PC-9 (cell line): ENCODE measurements at places on chromosomes 11 and 22. TPM values are rescaled to one million over a fixed set of nuclear protein-coding genes. Genes with fewer than 3 reads are reported as not detected.
A peak's percentile ranks its signal among the peaks of the same experiment; 100 is the strongest.

GRCh38 chr11:57202281-57202680 lies 20.5 kb downstream of the LRRC55 start:
- no peak for DNase-seq

Gene TMEM218
- total RNA-seq, result 16.4 and 20.5 TPM in 2 replicates

GRCh38 chr11:78295991-78296930 lies 107.5 kb downstream of the USP35 start:
- DNase-seq, result no peak

DNA sequence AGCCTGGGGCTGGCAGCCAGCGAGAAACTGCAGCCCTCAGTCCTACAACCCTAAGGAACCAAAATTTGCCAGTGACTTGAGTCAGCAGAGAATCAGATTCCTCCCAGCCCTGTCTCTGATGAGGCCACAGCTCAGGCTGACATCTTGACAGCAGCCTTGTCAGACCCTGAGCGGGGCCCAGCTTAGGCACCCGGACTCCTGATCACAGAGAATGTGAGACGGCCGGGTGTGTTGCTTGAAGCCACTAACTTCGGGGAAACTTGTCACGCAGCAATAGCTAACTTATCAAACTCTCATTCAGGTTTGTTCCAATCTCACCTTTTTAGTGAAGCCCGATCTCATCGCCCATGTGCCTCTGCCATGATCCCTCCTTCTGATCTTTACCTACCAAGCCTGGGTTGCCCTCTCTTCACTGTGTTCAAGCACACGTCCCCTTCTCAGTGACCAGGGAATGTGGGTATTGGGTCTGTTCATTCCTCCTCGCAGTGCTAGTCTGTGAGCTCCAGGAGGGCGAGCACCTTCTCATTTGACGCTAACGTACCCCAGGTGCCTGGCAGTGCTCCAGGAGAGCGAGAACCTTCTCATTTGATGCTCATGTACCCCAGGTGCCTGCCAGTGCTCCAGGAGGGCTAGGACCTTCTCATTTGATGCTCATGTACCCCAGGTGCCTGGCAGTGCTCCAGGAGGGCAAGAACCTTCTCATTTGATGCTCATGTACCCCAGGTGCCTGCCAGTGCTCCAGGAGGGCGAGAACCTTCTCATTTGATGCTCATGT lies 280.7 kb downstream of the BRD1 start:
- DNase-seq, result no peak

- DNase-seq, result no peak
These were observed 960 bp downstream of the TSSC4 start for GRCh38 chr11:2401436-2401984.

- DNase-seq, result peak; percentile 92
These were observed 46.4 kb downstream of the RCN1 start for GRCh38 chr11:32137263-32137662.
